Fibroblast of skin of scalp (primary cell): ENCODE measurements at places on chromosomes 7 and 10.
A peak's percentile ranks its signal among the peaks of the same experiment; 100 is the strongest.

GRCh38 chr10:79250259-79250658 is 97.0 kb upstream of the PPIF start:
- DNase-seq, result no peak

DNA sequence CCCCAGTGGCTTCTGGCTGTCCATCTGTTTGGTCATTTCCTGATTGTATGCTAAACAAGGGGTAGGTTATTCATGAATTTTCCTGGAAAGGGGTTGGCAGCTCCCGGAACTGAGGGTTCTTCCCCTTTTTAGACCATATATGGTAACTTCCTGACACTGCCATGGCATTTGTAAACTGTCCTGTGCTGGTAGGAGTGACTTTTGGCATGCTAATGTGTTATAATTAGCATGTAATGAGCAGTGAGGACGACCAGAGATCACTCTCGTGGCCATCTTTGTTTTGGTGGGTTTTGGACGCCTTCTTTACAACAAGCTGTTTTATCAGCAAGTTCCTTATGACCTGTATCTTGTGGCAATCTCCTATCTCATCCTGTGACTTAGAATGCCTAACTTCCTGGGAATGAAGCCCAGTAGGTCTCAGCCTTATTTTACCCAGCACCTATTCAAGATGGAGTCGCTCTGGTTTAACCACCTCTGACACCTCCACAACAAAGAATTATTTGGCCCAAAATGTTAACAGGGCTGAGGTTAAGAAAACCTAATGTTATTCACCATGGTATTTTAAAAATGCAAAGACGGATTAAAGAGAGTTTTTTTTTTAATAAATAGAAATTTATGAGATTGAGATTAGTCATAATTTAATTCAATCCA is 2.4 kb upstream of the PTN start:
- DNase-seq, result no peak

DNA sequence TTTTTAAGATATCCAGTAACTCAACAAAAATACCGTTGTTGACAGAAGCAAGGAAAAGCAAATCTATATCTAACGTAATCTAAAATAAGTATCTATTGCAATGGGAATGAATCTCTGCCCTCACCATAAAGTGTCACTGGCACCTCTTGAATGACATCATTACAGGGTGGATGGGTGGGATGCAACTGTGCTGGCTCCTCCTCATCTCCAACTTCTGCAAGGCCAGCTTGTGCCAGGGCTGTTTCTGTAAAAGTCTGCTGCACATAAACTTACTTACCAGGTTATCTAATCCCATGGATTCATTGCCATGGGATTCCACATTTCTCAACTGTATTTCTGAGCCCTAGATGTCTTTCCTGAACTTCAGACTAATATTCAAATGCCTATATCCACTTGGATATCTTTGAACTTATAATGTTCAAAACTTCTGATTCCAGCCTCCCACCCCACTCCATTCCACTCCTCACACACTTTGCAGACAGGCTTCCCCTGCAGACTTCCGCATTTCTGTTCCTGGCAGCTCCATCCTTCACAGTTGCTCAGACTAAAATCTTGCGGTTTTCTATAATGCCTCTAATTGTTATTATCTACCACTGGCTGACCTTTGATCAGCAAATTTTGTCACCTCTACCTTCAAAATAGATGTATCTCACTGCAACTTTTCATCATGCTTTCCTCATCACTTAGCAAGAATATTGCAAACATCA is 10.7 kb downstream of the FGL2 start:
- DNase-seq, result no peak

DNA sequence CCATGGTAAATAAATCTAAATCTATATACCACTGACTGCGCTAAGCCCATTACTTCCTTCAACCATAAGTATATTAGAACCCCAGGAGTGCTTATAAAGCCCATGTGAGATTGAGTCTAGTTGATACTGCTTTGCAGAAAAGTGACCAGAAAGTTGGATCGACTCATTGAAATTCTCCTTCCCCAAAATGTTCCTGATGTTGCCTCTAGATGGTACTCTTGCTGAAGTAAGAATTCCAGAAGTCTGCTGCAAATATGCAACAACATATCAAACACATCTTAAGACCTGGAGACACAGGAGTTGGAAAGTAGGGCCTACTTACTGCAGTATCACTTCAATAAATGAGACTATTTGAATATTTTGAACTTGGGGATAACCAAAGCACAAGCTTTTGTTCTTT is 550.8 kb downstream of the IPMK start:
- DNase-seq, result peak; percentile 29

DNA sequence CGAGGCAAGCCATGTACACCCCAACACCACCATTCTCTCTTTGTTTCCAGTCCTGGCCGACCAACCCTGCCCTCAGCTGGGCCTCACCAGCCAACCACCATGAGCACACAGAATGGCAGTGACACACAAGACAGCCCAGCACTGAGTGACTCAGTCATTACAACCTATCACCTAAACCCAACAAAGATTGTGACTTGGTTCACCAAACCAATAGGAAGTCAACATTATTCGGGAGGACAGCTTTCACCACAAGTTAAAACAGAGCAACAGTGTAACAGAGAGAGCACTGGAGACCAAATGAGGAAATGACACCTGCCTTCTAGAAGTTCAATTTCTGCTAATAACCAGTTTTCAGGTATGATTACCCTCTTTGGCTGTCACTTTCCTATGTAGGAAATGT is 72.1 kb downstream of the DNMBP start:
- no peak for DNase-seq
